ENCODE measurements at places on chromosomes 13 and 19.

DNA sequence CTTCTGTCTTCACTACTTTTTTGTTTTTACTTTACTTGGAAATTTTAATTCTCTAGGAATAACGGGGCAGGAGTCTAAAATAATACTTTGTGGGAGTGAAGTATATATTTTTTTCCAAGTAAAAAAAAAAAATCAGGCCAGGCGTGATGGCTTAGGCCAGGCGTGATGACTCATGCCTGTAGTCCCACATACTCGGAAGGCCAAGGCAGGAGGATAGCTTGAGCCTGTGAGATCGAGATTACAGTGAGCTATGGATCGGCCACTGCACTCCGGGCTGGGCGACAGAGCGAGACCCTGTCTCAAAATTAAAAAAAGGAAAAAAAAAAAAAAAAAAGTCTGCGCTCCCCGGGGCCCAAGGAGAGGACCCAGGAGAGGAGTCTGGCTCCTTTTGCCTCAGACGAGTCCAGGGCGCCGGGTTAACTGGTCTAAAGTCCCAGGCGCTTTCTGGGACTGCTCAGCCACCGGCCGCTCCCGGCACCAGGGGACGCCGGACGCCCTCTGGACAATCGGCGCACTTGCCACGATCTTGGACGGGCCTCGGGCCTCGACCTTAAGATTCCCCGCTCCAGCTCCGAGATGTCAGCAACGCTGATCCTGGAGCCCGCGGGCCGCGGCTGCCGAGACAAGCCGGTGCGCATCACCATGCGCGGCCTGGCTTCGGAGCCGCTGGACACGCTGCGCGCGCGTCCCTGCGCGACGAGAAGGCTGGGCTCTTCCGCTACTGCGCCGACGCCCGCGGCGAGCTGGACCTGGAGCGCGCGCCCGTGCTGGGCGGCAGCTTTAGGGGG, 2.7 kb upstream of the ZFP82 start:
- no peak for DNase-seq

DNA sequence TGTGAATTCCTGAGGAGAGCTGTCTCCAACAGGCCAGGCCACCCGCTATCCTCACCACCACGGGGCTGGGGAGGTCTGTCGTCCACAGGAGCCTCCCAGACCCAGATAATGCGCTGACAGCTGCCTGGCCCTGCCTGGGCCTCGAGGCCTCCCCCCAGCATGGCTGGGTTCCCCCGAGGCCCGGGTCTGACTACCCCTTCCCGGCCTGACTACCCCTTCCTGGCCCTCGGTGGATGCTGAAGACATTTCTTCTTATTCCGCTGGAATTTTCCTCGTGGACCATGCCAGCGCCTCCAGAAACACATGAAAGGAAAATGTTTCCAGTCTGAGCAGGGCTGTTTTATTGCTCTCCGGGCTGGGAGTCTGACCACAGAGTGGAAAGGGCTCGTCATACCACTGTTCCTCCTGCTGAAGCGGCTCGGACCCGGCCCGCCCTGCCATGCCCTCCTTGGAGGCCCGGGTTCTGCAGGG, 16.8 kb upstream of the COMP start:
- no peak for DNase-seq

DNA sequence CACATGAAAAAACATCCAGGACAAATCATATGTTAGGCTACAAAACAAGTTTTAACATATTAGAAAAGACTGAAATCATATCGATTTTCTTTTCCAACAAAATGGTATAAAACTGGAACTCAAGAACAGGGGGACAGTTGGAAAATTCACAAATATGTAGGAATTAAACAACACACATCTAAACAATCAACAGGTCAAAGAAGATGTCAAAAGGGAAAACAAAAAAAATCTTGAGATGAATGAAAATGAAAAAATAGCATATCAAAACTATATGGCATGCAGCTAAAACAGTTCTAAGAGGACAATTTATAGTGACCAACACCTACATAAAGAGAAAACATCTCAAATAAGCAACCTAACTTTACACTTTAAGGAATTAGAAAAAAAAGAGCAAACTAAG, 585.3 kb downstream of the UQCRFS1 start:
- no peak for DNase-seq

DNA sequence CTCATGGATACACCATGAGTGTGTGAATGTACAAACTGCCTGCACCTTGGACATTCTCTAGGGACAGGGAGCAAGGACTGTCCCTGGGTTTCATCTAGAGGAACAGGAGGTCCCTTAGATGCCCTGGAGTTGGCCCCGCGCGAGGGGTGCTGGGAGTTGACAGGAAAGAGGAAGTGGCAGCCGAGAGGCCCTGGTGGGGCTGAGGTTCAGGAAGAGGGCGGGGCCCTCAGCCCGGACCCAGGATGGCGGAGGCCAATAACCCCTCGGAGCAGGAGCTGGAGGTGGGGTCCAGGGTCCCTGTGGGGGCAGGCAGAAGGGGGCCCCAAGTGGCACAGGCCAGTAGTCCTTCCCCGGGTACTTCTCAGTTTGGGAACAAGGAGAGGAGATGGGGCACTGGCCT, 6.9 kb downstream of the PKN1 start:
- peak; percentile 88 for DNase-seq

- no peak for DNase-seq
Measured at GRCh38 chr13:62887046-62887445, 1471.4 kb upstream of the PCDH20 start.

DNA sequence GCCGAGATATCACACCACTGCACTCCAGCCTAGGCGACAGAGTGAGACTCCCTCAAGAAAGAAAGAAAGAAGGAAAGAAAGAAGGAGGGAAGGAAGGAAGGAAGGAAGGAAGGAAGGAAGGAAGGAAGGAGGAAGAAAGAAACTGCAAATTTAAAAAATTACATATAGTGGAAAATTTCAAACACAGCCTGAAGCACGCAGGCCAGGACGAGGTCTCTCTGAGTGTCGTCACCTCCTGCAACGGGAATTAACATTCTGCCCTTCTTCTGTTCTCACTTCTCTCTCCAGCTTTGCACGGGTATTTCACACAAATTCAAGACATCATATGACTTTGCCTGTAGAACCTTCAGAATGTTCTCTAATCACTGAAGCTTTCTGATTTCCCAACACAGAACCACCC, 108.2 kb downstream of the GNG7 start:
- peak; percentile 69 for DNase-seq

GRCh38 chr19:50803633-50804419, 13.6 kb downstream of the ACP4 start:
- peak; percentile 56 for DNase-seq

DNA sequence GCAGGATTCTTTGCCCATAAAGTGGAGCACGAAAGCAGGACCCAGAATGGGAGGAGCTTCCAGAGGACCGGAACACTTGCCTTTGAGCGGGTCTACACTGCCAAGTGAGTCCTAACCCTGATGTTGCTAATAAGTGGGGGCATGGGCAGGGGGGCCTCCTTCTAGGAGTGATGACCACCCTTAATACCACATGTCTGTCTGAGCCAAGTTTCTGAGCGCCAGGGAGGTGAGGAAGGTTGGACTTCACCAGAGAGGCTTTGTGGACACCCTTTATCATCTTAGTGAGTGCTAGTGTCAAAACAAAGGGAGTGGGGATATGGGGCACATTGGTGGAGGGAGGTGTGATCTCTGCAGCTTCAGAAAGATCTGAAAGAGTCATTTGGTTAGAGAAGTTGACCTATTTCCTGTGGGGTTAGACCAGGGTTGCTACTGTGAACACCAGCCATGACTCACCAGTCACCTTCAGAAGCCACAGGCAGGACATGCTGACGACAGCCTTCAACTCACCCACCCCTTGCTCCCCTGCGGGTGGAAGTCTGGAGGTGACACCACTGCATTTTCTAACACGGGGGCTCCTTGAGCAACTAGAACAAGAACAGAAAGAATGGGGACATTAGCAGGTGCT, 8.8 kb downstream of the ALOX5AP start:
- peak; percentile 96 for DNase-seq

- DNase-seq = no peak
Measured at GRCh38 chr13:24178847-24179485, 18.4 kb downstream of the SPATA13 start.

GRCh38 chr13:27915301-27916207, 4.2 kb upstream of the PDX1 start:
- DNase-seq = no peak

- DNase-seq = no peak
Measured at GRCh38 chr13:84659359-84659661, 777.0 kb upstream of the SLITRK1 start.

DNA sequence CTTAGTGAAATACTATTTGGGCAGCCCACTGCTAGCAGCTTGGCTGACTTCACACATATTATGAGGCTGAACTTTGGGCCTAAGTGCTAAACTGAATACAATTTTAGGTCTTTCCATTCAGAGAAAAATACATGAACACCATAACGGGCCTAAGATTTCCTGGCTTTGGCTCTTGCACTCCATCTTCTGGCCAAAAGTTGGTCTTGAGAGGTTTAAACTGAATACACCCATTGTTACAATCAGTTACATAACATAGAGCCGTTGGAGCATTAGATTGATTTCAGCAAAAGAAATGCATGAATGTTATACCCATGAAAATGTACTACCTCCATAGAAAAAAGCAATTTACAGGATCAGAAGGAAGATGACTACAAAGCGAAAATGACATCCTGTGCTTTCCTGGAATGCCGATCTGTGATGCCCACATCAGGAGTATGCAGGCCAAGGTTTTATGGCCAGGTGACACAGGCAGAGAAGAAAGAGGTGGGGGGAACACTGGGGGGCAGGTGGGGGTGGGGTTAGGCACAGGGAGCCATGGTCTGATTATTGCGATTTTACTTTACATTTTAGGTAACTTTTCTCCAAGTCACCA, 11.1 kb upstream of the SHISA2 start:
- peak; percentile 32 for DNase-seq

DNA sequence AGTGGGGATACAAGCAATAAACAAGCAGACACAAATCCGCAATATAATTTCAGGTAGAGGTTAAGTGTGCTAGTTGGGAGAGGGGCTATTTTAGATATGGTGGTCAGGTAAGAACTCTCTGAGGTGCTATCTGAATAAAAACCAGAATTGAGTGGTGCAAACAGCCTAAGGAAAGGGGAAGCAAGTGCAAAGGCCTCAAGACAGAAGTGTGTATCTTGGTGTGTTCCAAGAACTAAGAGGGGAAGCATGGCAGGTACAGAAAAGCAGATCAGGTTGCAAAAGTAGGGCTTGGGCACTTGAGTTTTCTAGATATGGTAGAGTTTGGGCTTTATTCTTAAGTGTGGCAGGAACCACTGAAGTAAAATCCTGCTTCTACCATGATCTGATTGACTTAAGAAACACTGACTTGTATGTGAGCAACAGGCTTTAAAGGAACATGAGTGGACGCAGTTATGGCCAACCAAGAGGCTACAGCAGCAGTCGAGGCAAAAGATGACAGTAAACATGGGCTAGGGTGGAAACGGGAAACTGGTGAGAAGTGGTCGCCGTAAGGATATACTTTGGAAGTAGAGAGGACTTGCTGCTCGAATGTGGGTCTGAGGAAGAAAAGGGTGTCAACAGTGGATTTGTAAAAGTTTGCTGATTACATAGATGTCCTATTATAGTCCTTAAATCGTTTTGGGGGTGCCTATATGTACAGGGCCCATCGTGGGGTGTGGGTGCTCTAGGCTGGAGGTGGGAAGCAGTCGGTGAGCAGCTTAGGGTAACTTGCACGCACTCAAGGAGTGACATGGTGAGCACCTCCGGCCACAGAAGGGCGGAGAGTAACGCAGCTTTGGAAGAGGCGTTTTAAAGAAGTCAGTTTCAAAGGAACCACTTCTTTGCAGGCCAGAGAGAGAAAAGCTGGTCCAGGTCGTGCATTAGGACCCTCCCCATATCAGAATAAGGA, 677 bp downstream of the TGDS start:
- peak; percentile 55 for DNase-seq

- no peak for DNase-seq
Measured at GRCh38 chr19:47306303-47306702, 3.4 kb upstream of the C5AR1 start.

- DNase-seq = no peak
Measured at GRCh38 chr13:48942131-48942530, 33.6 kb upstream of the FNDC3A start.

DNA sequence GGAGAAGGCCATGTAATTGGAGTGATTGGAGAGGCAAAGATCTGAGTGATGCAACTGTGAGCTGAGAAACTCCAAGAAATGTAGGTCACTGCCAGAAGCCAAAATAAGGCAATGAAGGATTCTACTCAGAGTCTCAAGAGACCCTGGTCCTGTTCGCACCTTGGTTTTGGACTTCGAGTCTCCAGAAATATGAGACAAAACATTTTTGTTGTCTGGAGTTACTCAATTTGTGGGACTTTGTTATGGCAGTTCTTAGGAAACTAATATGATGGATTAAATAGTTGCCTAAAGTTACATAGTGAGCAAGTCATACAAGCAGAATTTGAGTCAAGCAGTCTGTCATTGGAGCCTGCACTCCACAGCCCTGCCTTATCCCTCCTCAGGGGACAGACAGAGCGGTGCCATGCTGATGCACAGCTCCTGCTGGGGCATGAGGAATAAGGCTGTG, 104.2 kb downstream of the ITGBL1 start:
- DNase-seq = no peak

DNA sequence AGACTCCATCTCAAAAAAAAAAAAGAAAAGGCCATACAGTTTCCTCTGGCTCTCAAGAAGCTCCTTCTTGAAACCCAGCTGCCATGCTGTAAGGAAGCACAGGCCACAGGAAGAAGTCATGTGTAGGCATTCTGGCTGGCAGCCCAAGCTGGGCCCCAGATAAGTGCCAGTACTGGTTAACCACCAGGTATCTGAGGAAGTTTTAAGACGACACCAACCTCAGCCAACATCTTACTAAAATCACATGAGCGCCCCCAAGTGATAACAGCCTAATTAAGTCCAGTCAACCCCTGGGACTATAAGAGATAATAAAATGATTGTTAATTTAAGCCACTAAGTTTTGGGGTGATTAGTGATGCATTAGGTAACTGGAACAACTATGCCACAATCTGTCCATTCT, 27.4 kb upstream of the AKT2 start:
- peak; percentile 26 for DNase-seq

DNA sequence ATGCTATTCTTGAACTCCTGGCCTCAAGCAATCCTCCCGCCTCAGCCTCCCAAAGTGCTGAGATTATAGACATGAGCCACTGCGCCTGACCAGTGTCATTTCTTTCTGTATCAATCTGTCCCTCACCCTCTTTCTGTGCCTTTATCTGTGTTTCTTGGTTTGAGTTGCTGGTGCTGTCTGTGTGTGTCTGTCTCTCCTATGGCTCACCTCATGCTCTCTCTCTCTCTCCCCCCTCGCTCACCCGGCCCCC, 9.9 kb downstream of the IRF2BP1 start:
- peak; percentile 40 for DNase-seq

Measured in GM12865 (cell line).